ENCODE measurements at places on chromosomes 3 and 15. TPM values are rescaled to one million over a fixed set of nuclear protein-coding genes. Genes with fewer than 3 reads are reported as not detected.

NCBP2 gene
- 60.2 TPM for total RNA-seq

CHRD gene
- total RNA-seq, result 15.0 TPM

DNA sequence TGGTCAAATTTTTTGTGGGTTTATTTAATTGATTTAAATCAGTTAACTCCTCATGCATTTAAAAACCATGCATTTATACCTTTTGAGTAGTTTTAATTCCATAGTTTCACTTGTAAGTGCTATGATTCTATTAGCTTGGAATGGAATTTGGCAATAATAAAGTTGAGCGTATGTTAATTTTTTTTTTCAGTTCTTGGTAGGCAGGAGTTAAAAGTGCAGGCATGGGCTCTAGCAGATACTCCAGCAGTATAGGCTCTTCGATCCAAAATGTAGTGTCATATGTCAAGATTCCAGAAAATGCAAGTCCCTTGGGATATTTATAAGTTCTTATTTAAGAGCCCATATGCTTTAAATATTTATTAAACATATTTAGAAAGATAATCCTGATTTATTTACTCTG lies 70.3 kb downstream of the LYSMD4 start:
- no peak for DNase-seq

SYNPR gene
- 0.52 TPM for total RNA-seq

TATDN2 gene
- 22.6 TPM for total RNA-seq

GRCh38 chr3:18898911-18899310 lies 249.4 kb upstream of the KCNH8 start:
- no peak for DNase-seq

- DNase-seq, result peak; percentile 90
These were observed 85.7 kb upstream of the MYZAP start for GRCh38 chr15:57505949-57506391.

DNA sequence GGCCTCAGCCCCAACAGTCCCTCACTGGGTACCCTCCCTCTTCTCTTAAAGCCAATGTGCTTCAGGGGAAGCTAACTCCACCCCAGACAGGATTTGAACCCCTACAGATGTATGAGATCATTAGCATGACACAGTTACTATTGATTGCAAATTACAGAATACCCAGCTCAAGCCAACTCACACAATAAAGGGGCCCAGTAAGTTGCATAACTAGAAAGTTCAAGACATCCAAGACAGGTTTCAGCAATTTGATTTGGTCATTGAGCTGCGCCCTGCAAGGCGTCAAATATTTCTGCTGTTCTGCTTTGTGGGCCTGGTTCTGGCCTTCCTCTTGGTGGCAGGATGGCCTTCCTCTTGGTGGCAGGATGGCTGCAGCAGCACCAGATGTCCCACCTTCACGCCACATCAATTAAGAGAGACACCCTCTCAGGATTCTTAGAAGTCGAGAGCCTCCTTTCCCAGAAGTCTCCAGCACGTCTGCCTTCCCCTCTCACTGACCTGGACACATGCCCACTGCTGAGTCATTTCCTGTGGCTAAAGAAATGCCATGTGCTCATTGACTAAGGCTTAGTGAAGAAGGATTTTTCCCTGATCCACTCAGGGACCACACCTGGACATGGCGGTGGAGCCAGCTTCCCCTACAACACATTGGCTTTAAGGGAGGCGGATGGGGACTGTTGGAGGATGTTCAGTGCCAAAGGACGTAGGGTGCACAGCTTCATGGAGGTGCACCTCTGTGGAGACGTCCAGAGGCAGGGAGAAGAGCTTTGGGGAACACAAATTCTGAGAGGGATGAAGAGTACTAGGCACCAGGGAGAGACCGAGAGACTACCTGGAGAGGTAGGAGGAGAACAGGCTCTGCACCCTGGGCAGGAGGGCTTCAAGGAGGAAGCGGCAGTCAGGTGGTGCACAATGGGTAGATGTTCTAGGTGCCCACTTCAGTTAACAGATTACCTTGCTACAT lies 49.1 kb downstream of the DNASE1L3 start:
- peak; percentile 50 for DNase-seq

IL17RD gene
- 6.2 TPM for total RNA-seq

DNA sequence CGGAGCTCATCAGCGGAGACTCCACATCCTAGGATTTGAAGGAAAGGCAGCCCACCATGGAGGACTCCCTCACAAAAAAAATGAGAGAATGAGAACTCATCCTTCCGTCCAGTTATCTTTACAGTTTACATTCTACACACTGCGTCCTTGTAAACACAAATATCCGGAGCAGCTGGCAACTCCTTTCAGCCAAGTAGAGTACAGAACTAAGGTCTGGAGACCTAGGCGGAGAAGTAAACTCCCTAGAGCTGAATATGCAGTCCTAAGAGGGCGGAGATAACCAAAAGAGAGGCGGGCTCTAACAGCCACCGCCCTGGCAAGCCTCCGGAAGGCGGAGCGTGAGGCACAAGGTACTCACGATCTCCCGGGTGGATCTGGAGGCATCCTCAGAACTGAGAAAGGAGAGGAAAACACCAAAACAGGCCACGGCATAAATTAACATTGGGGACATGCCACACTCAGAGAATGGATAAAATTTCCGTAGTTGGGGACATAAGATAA lies 924 bp upstream of the SIN3A start:
- peak; percentile 92 for DNase-seq

FRMD5 gene
- total RNA-seq, result 3.8 TPM

DNA sequence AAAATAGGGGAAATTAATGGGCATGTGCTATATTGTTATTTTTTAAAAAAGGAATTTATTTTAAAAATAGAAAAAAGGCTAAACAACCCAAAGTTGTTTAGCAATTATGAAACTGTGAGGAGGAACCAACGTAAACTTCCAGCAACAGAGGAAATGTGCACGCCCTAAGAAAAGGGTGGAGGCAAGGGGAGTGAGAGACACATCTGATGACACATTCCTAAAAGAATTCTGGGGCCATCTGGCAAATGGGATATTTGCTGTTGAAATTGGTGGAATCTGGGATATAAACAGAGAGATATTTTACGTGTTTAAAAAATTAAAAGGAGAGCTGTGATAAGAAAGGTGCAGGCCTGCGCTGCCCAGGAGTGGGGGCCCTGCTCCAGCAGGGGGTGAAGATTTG lies 50.8 kb upstream of the MUC13 start:
- DNase-seq, result peak; percentile 40

SCG5 gene
- total RNA-seq, result 2.0 TPM

DNA sequence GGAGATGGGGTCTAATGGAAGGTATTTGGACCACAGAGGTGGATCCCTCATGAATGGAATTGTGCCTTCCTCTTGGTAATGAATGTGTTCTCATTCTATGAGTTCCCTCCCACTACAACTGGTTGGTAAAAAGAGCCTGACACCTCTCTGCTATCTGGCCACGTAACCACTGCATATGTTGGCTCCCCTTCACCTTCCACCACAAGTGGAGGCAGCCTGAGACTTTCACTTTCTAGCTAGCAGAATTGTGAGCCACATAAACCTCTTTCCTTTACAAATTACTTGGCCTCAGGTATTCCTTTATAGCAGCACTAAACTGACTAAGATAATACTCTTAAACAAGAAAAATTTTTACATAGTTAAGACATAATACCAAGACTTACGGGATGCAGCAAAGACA lies 155.3 kb downstream of the NR1I2 start:
- DNase-seq, result no peak

GRCh38 chr3:144743225-144743668 lies 771.6 kb downstream of the DIPK2A start:
- DNase-seq, result peak; percentile 16

- DNase-seq, result no peak
These were observed 2.3 kb downstream of the POPDC2 start for GRCh38 chr3:119657887-119658702.

DNA sequence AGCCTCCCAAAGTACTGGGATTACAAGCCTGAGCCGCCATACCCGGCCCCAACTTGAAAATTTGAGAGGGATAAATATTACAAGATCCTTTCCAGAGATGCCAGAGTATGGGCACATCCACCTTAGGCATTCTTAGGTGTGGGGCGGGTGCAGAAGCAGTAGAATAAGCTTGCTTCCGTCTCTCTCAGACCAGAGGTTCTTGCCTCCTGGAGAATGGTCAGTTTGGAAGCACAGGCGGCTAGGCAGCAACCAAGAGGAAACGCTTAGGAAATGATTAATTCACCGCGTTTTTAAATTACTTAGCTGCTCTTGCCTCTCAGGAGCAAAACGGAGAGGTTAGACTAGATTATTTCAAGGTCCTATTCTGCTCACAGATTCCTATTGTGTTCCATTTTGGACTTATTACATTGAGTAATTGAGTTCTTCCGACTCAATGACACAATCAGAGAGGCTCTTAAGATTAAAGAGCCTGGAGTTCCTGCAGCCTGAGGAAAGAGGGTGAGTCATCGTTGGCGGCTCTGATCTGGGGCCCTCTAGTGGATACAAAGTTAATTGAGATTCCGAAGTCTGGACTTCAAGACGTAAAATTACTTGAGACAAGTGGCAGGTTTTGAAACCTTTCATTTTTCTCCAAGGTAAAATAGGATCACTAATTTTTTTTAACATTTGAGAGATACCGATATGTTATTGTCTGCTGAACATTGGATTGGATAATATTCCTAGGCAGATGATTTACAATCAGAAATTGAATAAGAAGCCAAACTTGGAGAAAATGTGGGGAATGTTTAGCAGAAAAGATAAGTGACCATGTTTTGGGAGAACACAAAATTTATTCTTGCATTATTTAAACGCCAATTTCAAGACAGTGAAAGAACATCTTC lies 5.8 kb upstream of the TOPAZ1 start:
- DNase-seq, result peak; percentile 91

DNA sequence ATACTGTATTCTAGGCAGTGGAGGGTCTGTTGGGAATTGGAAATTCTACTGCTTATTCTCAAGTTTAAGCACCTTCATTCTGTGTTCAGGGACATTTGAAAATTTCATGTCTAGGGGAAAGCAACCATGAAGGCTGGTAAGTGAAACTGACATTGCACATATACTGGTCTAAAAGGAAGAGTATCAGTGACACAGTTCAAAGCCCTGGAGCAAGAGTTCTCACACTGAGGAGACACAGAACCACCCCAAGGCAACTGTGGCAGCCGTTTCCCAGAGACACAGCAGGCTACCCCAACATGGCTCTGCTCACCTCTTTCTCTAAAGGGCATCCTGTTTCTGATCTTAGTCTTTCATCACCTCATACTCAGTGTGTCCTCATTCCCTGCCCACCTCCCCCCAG lies 67.5 kb downstream of the KCNMB2 start:
- DNase-seq, result no peak

DNA sequence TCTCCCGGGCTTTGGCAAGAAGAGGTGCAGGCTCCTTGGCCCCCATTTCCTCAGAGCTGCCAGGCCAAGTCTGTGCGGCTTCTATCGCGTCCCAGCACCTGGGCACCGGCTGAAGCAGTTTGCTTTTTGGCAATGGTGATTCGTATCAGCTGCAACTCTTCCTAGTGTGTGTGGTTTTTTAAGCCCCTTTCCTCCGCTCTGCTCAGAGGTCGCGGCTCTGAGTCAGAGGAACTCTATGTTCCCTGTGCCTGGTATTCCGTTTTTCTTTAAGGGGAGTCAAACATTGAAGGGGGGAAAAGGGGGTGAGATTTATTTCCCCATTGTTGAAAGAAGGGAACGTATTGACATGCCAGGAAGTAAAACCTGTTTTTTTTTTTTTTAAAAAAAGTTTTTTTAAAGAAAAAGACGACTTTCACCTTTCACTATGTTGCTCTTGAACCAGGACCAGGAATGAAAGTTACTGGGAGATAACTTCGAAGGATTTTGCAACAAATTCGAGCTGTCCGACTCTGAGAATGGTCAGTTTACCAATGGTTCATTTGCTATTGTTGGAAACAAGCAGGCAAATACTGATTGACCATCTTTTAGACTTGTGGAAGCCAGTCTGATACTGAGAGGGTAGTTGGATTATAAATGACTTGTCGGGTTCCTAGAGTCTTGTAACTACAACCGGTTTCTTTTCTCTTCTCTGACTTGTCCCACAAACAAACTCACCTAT lies 1.1 kb downstream of the ARMC8 start:
- DNase-seq, result no peak

FXR1 gene
- 116 TPM for total RNA-seq

CLDND1 gene
- 89.2 TPM for total RNA-seq

DNA sequence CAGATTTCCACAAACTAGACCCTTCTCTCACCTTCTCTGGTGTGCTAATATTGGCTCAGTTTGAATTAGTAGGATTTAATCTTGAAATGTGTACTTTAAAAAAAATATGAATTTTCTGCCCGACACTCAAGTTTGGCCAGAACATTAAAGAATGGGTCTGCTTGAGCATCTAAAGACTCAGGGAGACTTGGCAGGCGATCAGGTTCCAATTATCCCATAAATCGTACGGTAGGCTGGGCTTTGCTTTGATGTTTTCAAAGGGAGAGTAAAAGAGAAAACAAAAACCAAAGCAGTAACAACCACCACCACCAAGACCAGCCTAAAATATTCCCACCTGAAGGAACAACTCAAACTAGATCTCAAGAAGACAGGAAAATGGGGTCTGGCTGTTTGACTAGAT lies 230.8 kb downstream of the EBLN2 start:
- no peak for DNase-seq
